ENCODE measurements at places on chromosomes 4 and X.

- no peak for DNase-seq
Observed at GRCh38 chr4:98433691-98434090, 172.5 kb downstream of the RAP1GDS1 start.

DNA sequence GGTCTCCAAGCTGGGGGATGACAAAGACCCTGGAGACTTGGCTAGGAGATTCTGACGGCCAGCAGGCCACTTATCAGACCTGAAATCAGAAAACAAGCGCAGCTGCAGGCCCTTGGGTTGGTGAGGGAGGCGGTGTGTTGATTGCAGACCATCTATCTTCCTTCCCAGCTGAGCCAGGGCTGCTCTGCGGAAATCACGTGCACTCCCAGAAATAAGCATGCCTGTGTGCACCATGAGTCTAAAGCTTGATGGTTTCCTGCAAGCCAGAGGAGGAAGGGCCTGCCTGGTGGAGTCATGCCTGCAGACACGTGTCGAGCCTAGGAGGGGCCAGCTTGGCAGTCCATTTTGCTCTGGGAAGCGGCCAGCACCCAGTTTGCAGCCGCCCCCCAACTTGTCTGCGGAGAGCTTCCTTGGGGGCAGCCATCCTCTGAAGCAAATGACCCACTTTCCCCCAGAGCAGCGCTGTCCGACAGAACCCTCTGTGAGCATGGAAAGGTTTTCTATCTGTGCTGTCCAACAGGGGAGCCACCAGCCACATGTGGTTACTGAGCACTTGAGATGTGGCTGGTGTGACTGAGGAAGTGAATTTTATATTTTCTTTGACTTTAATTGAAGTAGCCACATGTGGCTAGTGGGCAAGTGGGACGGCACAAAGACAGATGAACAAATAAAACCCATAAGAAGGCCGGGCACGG lies 175.7 kb upstream of the BCOR start:
- DNase-seq: no peak

- no peak for DNase-seq
Observed at GRCh38 chr4:160175064-160175643, 1072.3 kb downstream of the RAPGEF2 start.

DNA sequence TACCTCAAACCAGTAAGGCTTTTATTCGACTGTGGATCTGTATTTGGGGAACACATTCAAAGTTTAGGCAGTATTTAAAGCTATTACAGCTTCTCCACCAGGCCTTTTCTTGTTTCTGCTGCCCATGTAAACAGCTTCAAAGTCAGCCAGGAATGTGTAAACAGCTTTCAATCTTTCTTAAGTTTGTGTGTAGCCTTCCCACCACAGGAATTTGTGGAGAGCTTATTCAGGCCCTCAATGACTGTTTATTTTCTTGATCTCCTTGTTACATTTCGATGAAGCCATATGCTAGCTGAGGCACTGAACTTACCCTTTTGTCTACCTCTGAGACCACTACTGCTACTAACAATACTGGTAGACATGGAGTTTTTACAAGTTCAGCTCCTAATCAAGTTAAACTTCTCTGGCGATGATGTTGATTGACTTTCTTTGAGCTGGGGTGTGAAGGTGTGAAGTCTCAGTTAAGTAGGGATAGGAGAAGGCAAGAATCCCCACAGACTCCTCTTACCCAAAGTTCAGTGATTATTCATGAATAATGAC lies 72.6 kb downstream of the NWD2 start:
- DNase-seq: no peak

DNA sequence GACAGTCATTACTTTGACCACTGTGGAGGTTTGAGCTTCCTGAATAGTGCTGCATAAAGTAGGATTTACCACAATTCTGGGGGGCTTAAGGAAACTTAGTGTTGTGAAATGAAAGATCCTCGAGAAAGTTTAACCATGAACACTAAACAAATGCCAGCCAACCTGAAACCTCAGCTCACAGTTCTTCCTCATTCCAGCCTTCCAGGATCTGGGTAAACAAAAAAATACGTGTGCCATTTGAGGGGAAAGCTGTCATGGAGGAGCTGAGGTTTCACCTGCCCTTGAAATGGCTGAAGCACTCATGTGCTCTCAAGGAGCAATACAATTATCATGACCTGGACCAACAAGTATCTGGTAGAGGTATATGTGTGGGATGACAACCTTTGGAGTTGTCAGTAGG lies 142.7 kb downstream of the NPNT start:
- DNase-seq: no peak

DNA sequence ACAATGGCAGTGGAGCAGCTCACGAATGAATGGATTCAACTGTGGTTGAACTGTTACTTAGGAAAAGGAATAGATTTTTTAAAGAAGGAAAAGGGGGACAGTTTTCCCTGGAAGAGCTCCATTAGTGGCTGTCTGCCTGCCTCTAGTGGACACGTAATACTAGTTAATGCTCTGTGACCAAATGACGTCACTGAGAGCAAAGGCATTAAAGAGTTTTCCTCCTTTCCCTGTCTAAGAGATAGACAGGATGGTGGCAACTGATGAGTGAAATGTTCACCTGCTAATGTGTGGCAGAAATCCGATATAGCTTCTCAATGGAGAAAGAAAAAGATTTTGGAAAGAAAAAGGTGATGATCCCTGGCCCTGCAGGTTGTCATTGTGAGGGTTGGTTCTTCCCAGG lies 52.3 kb upstream of the SCML1 start:
- DNase-seq: no peak

- no peak for DNase-seq
Observed at GRCh38 chrX:40314070-40314469, 216.3 kb upstream of the BCOR start.

DNA sequence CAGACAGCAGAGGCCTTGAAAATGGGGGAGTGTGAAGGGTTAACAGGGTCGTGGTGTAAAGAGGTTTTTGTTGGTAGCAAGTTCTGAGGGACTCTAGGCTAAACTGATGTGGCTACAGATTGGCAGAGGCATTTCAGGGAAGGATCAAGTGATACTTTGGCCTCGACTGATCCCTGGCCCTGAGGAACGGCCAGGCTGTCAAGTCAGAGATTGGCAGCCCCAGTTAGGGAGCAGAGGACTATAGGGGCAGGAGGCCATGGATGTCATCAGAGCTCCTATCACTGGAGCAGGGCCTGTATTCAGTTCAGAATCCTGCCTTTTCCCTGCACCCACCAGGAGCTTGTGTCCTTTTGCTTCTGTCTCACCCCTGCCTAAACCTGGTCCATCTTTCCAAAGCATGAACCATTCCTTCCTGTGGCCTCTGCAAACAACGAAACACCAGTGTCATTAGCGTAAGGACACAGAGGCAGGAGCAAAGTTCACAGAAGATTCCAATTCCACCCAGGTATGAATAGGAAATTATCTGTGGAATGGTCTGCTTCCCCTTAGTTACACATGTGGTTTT lies 613.1 kb downstream of the MID1IP1 start:
- DNase-seq: no peak

DNA sequence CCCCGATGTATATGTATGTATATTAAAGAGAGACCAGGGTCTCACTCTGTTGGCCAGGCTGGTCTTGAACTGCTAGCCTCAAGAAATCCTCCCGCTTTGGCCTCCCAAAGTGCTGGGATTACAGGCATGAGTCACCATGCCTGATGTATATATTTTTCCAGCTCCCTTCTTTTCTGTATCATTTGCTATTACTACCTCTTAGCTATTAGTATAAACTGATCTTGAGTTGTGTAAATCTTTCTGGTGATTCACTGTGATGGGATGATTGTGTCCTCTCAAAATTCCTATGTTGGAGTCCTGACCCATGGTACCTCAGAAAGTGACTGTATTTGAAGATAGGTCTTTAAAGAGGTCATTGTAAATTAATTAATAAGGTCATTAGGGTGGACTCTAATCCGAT lies 53.1 kb downstream of the HPRT1 start:
- DNase-seq: no peak

DNA sequence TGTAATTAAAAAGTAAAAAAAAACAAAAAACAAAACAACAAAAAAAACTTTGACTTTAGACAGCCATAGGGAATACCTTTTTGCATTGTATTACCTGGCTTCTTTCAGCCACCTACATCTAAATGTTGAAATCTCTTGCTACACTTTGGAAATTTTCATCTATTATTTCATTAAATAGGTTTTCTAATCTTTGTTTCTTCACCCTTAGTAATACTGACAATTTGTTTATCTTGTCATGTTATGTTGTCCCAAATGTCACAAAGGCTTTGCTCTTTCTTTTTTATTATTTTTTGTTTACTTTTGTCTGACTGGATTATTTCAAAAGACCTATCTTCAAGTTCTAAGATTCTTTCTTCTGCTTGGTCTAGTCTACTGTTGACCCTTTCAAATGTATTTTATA lies 7.5 kb downstream of the PF4 start:
- no peak for DNase-seq

- no peak for DNase-seq
Observed at GRCh38 chr4:176507845-176508533, 188.2 kb downstream of the SPCS3 start.

- DNase-seq: no peak
Observed at GRCh38 chrX:53284684-53285447, 3.5 kb upstream of the IQSEC2 start.

- DNase-seq: no peak
Observed at GRCh38 chr4:127362686-127363085, 270.1 kb upstream of the INTU start.

DNA sequence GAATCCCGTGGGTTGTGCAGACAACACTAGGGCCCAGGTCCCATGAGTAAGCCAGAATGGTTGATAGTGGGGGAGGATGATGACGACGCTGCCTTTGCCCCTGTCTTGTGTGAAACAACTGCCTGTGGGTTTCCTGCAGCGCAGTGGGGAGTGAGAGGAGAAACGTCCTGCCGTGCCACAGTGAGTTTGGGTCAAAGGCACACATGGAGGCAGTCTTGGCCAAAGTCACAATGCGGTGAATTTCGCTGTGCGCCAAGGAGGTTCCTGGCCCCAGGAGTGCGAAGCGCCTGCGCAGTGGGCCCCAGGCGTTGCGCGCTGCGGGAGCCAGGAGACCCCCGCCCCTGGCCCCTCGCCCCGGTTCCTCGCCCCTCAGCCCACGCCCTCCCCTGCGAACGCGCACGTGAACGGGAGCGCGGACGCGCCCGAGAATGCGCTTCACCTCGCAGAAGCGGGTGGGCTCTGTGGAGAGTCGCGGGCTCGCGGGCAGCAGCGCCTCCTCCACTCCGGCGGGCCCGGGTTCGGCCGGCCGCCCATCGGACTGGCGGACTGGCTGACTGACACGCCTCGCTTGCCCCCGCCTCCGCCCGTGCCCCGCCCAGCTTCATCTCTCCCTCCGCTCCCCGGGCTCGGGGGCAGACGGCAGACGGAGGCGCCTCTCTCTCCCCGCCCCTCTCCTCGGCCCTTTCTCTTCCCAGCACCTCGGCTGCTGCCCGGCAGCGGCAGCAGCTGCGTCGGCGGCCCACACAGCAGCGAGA lies at the start of gene NUDT10:
NUDT10 (plus strand) TSS at position 635 of the 755 bp plus-strand sequence. CDS start 144 bp downstream, outside the sequence.
- no peak for DNase-seq

- DNase-seq: no peak
Observed at GRCh38 chr4:3729882-3730226, 36.3 kb upstream of the ADRA2C start.

- no peak for DNase-seq
Observed at GRCh38 chr4:19123681-19124080, 1102.1 kb upstream of the LCORL start.

GRCh38 chr4:159307929-159308328 lies 205.1 kb downstream of the RAPGEF2 start:
- no peak for DNase-seq

DNA sequence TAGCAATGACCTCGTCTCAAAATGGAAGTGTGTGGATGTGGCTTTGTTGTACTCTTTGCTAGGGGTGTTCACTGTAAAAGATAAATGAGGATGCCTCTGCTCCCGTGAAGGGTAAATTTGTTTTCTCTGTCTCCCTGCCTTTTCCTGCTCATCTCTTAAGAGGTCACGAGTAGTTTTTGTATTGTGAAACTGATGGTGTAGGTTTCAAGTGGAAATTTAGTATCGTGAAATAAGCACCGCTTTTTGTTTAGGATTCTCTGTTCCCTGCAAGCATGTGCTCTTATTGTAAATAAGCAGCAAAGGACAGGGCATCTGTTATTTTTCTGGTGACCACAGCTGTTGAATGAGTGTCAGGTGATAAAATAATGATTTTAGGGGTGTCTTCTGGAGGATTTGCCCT lies 104.6 kb downstream of the PHEX start:
- DNase-seq: no peak

- DNase-seq: no peak
Observed at GRCh38 chrX:125378205-125378604, 58.5 kb downstream of the TEX13C start.

DNA sequence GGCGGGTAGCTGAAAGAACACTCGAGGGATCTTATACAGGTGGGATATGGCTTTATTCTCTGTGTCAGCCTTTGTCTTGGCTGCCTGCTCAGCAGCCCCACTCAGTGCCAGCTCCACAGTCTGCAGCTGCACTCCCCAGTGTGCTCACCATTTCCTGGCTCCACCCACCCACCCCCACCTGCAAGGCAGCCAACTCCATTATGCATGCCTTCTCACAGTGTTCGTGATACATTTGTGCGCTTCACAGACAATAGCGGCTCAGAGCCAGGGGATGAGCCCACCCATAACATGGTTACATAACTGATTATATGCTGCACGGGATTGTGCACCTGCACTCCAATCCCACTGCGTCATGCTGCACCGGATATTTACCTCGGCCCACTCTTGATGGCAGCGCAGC lies 8.8 kb upstream of the TMEM128 start:
- DNase-seq: no peak

DNA sequence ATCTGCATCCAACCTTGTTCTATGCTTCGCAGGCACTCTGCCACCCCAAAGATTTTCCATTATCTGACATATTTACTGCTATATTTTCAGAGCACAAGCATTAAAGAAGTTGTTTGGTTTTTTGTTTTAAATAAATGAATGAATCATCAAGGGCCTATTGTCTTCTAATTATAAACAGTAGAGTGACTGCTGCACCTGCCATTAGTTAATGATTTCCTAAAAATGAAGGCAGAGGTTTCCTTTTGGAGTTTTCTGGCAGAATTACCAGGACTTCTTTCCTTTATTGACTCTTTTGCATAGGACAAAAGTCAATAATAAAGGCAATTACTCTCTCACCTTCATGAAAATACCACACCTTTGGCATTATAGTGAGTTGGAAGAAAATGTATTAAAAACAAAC lies 238.1 kb downstream of the INPP4B start:
- DNase-seq: no peak

- no peak for DNase-seq
Observed at GRCh38 chr4:85808864-85809263, 333.9 kb downstream of the ARHGAP24 start.

DNA sequence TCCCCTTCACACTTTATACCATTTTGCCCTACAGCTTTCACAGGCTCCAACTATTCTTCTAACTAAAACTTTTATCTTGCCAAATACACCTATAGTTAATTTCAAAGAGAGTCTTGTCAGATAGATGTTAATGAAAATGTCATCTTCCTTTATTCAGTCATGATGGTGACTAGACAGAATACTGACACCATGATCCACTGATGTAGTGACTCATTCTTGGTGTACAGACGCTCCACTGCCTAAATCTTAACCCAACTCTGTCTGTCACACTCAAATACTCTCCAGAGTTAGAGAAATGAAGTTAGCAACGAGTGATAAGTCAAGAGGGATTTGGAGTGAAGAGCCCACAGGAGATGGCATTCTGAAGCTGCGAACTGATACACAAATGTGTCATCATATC lies 32.1 kb upstream of the HDAC8 start:
- no peak for DNase-seq

GRCh38 chr4:154208424-154208823 lies 283.2 kb downstream of the DCHS2 start:
- DNase-seq: no peak

- no peak for DNase-seq
Observed at GRCh38 chr4:189802884-189803283, 137.8 kb upstream of the FRG1 start.
